ENCODE measurements at places on chromosomes 3 and 15.

DNA sequence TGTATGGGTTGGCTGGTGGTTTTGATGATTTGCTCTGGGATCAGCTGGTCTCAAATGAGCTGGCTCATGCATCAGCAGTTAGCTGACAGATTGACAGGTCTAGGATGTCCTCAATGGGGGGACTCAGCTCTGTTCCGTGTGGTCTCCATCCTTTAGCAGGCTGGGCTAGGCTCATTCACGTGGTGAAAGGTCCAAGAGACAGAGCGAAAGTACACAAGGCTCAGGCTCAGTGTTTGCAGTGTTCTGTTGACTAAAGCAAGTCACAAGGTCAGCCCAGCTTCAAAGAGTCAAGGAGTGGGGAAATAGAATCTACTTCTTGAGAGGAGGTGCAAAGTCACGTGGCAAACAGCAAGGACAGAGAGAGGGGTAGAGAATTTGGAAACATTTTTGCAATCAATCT, 126.5 kb upstream of the CMC1 start:
- no peak for DNase-seq

DNA sequence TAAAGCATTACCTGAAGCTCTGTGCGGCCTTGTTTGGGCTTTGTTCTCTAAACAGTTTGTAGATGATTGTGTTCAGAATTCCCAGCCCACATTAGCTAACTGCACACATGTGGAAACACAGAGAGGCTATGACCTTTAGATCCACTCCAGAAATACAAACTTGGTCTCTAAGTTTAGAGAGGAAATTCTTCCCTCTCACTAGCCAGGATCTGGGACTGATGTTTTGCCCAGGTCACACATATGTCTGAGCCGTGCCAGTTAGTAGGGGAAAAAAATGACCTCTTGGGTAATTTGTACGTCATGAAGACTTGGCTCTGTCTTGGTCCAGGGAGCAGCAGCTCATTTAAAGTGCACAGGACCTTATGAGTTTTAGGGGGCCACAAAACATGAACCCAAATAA, 223.1 kb downstream of the RBMS3 start:
- no peak for DNase-seq

DNA sequence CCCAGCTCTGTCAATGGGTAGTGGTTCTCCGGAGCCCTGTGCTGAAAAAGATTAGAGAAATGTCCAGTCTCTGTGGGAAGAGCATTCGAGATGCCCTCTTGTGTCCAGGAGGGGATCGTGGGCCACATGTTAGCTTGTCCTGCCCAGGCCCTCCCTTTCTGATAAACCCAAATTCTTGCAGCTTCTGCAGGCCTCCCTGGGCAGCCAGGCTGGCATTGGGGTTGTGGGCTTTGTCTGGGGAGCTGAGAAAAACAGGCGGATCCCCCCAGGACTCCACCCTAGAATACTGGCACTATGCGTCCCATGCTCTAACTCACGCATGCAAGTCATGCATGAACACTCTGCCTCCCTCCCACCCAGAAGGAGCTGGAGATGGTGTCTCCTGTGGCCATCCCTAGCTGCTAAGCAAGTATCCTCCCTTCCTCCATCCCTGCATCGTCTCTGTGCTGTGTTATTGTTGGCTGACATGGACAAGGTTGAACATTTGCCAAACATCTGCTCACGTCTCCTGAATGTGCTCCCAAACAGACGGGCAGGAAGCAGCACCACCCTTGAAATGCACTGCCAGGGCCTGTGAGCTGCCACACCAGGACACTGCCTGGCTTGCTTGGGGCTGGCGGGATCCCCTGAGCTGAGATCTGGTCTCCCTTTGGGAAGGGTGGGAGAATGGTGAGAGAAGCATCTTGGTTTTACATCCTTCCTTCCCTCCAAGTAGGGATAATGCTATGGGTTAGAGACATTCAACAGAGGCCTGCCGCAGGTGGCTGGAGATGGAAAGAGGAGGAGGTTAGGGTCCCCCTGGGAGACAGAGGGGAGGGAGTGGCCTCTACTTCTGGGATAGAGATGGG, 26.5 kb downstream of the CFAP161 start:
- no peak for DNase-seq

DNA sequence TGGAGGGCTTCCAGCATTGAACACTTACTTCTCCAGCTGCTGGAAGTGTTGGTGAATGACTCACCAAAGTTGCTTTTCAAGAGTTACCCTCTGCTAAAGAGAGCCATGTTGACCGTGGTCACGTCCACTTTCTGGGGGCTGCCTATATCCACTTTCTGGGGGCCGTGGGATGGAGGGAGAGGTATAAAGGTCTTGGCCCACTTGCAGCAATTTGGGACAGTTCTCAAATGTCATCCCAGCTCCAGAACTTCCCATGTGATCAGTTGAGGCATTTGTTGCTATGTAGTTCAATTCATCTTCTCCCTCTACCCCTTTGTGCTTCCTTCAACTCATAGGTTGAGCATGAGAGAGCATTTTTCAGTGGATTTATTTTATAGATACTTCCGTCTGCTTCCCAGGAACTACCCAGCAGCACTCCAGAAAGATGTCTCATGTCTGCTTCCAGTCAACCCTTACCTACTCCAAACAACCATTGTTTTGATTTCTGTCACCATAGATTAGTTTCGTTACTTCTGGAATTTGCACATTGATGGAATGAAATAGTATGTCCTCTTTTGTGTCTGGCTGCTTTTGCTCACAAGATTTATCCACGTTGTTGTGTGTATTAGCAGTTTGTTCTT, 130.6 kb downstream of the TCF12 start:
- DNase-seq: no peak

GRCh38 chr3:107684431-107684925, 161.7 kb downstream of the BBX start:
- no peak for DNase-seq

DNA sequence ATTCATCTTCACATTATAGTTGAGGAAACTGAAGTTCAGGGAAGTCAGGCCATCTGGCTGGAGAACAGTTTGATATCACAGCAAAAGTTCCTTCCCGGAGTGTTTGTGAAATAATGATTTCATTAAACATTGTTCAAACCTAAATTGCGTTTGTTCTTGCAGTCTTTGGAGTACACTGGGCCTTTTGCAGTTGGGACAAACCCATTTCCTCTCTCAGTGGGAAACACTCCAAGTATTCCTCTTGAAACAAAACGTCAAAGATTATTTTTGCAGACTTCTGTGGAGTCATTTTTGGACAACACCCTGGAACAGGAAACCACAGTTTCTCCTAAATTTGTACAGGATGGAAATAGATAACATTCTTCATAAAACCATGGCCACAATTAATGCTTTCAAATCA, 287.5 kb downstream of the PTPRG start:
- no peak for DNase-seq

GRCh38 chr15:101013201-101013550, 94.0 kb downstream of the LRRK1 start:
- no peak for DNase-seq
